Aorta (tissue), 5 donors: ENCODE measurements at places on chromosomes 12 and 14. TPM values are rescaled to one million over a fixed set of nuclear protein-coding genes. Genes with fewer than 3 reads are reported as not detected.

Gene KRT85
- not detected for total RNA-seq

Gene SLCO1C1
- 5.1 TPM for total RNA-seq

Gene IRAK3
- 29.7 TPM for total RNA-seq

Gene LTB4R2
- total RNA-seq = 3.7 TPM

Gene SPTB
- 5.4 TPM for total RNA-seq

Gene OR11G2
- not detected for total RNA-seq

Gene TAS2R46
- total RNA-seq = 3.9 TPM

Gene TAS2R9
- not detected for total RNA-seq

Gene ANKRD33
- 0.54 TPM for total RNA-seq

Gene ASPG
- 2.2 TPM for total RNA-seq

GRCh38 chr12:12081836-12082497 is 11.2 kb downstream of the BCL2L14 start:
- no peak overlapping the region for H3K4me3 ChIP-seq
- H3K36me3 ChIP-seq = no peaks in the 10 kb centered on the region

GRCh38 chr14:28769276-28769880 is 2.8 kb downstream of the FOXG1 start:
- no peak for DNase-seq
- H3K27me3 ChIP-seq = no peaks in the 10 kb centered on the region

DNA sequence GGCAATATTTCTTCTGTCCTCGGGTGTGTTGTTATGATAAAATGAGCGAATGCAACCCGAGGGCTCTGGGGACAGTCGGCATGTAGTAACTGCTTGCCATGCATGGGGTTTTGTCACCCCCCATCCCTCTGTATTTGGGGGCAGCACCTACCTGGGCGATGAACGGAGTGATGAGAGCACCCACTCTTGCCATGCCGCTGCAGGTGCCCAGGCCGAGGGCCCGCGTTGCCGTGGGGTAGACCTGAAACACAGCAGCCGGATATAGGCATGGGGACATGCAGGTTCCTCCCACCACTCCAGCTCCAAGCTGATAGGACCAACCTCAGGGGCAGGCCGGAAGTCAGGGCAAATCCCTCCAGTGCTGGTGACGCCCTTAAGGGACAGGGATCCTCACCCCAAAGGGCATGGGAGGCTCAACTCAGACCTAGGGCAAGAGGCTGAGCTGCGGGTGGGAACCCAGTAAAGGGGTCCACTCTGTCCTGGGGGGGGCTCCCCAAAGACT is 35.8 kb downstream of the DAO start:
- H3K27ac ChIP-seq = no peak overlapping the region
- no peak for DNase-seq
- H3K36me3 ChIP-seq = no peaks in the 10 kb centered on the region
- H3K27me3 ChIP-seq = no peaks in the 10 kb centered on the region

DNA sequence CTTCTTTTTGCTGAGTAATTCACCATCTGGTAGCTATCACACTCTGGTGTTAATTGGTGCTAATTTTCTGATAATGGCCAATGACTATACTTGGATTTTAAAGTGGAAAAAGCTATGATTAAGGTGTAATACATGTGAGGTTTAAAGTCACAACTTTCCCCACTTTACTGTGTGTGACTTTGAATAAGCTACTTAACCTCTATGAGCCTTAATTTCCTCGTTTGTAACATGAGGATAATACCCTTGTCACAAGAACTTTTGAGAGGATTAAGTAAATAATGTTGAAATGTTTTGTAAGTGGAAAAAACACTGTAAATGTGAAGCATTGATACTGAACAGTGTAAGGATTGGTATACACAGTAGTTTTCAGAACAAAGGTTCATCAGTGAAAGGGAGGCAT is 65.3 kb downstream of the MSRB3 start:
- no peak overlapping the region for H3K27ac ChIP-seq
- no peaks in the 10 kb centered on the region for H3K4me1 ChIP-seq
- H3K4me3 ChIP-seq = no peak overlapping the region

DNA sequence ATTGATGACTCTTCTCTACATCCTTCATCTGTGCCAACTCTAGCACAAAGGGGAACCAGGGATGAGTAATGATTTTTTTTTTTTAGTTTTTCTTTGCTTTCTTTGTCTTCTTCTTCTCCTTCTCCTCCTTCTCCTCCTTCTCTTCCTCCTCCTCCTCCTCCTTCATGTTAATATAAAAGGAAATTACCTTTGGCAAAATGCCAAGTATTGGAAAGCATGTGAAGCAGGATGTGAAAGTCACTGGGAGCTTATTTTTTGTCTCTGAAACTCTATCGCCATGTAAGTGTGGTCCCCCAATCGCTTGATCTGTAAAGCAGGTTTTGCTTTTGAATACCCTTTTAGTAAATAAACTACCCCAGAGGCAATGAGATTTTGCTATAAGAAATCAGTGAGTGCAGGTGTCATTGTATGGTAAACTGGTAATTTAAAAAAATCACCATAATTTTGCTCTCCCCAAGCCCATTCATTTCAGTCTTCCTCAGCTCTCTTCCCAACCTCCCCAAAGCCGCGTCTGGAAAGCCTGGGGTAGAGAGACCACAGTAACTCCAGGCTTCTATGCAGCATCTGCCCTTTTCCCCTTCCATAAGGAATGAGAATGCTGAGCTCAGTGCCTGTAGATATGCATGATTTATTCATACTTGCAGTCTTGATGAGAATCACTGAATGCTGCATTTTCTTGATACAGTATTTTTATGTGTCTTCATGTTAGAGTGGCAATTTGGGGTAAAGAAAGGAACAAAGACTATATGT is 388.7 kb downstream of the TMEM117 start:
- no peak overlapping the region for H3K4me3 ChIP-seq
- no peak for DNase-seq
- H3K27ac ChIP-seq = no peak overlapping the region
- H3K36me3 ChIP-seq = no peaks in the 10 kb centered on the region

DNA sequence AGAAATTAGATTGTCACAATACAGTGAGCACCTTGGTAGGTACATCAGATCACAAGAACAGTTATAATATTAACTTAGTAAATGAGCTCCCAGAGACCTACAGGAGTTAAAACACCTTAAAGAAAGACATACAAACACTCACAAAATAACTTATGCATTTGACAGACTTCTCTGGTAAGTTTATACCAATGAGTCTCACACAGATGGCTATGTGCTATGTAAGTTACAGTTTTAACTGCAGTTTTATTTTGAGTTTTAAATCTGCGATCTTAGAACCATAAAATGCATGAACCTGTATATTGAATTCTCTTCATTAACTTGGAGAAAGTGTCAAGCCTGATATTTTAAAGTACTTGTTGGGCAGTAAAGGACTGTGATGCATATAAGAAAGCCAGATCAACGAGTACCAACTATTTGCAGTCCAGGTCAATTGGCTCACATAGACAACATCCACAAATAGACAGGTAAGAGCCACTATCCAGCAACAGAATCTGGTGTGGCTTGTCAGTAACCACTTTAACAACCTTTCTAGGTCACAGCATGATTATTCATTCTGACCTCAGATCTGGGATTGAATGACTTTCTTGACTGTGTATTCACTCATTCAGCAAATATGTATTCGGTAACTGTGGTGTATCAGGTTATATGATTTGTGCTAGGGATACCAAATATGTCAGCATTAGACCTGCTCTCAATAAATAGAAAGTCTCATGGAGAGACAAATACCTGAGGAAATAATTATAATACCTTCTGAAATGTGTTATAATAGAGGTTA is 856.6 kb upstream of the MGAT4C start:
- no peak overlapping the region for H3K27ac ChIP-seq
- no peak overlapping the region for H3K4me3 ChIP-seq
- peaks cover 2% of the 10 kb centered on the region for H3K4me1 ChIP-seq
- no peaks in the 10 kb centered on the region for H3K36me3 ChIP-seq

DNA sequence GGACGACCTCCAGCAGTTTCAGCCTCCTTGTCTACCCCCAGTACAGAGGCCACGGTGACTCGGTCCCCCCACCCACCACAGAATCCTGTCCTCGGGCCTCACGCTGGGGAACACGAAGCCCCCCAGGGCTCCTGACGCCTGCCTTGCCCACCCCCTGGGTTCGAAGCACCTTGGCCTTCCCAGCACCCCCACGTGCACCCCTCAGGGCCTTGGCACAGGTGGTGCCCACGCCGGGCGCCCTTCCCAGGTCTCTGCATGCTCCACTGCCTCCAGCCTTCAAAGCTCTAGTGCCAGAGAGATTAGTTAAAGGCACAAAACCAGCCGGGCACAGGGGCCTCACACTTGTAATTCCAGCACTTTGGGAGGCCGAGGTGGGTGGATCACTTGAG is 61.8 kb downstream of the NOC4L start:
- H3K36me3 ChIP-seq = no peaks in the 10 kb centered on the region
- H3K4me3 ChIP-seq = no peak overlapping the region
- H3K27me3 ChIP-seq = no peaks in the 10 kb centered on the region
- no peaks in the 10 kb centered on the region for H3K4me1 ChIP-seq
- DNase-seq = peak; percentile 24

DNA sequence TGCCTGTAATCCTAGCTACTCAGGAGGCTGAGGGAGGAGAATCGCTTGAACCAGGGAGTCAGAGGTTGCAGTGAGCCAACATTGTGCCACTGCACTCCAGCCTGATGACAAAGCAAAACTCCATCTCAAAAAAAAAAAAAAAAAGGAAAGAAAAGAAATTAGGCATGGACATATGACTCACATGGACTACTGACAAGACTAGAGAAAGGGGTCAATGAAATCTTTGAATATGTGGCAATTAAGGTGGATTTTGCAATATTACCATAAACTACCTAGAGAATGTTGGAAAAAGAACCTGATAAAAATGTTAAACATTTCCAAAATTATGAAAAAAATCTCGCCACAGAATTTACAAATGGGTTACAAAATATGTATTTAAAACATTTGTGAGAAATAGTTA is 873.6 kb downstream of the C12orf50 start:
- no peak overlapping the region for H3K4me3 ChIP-seq
- no peak for DNase-seq
- H3K36me3 ChIP-seq = no peaks in the 10 kb centered on the region
- no peak overlapping the region for H3K27ac ChIP-seq

DNA sequence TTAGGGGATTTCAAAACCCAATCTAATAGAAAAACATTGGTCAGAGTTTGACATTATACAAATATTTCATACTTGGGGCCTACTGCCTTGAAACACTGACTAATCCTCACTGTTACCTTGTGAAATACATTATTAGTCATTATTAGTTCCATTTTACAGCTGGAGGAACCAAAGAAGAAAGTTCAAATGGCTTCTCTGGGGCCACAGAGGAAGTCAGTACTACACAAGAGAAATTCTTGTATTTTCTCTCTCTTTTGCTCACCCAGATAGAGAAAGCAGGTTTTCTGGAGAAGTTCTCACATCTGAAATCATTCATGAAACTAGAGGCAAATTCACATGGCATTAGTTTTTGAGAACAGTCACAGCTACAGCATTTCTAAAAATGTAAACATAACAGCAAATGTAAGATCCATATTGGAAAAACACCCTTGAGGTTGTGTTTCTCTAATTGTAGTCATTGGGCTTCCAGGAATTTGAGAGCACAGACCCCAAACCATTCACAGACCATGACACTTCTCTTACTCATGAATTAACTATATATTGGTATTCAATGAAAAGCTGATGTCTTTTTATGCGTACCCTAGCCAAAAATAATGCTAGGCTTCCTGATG is 83.0 kb downstream of the LLPH start:
- no peaks in the 10 kb centered on the region for H3K27me3 ChIP-seq
- no peaks in the 10 kb centered on the region for H3K4me1 ChIP-seq
- no peak for DNase-seq
- no peak overlapping the region for H3K4me3 ChIP-seq

DNA sequence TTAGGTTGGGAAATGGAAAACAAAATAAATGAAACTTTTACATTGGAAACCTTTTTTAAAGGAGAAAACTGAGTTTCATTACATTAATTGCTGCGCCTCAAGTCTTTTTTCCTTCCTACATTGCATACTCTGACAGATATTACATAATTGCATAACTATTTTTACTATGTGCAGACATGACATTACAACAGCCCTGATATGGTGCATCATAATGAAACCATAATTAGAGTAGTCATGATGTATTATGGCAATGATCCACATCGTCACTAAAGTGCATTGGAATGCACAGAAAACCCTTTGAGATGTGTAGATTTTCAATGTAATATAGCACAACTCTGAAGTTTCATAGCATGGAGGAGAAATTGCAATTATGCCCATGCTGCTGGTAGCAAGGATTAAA is 217.8 kb upstream of the NPAS3 start:
- H3K27me3 ChIP-seq = no peaks in the 10 kb centered on the region
- H3K4me3 ChIP-seq = no peak overlapping the region
- no peak for DNase-seq

- H3K4me1 ChIP-seq = no peaks in the 10 kb centered on the region
- no peak overlapping the region for H3K4me3 ChIP-seq
- DNase-seq = no peak
- no peaks in the 10 kb centered on the region for H3K36me3 ChIP-seq
- no peaks in the 10 kb centered on the region for H3K27me3 ChIP-seq
Measured at GRCh38 chr14:30234966-30235365, 307.3 kb upstream of the PRKD1 start.

GRCh38 chr12:32334371-32334777 is 65.0 kb upstream of the FGD4 start:
- H3K36me3 ChIP-seq = no peaks in the 10 kb centered on the region
- no peaks in the 10 kb centered on the region for H3K27me3 ChIP-seq
- H3K4me3 ChIP-seq = no peak overlapping the region
- H3K27ac ChIP-seq = no peak overlapping the region
- no peak for DNase-seq

GRCh38 chr12:101749657-101750056 is 10.4 kb upstream of the SYCP3 start:
- H3K27ac ChIP-seq = no peak overlapping the region
- DNase-seq = no peak
- H3K4me3 ChIP-seq = no peak overlapping the region
- no peaks in the 10 kb centered on the region for H3K4me1 ChIP-seq
- H3K27me3 ChIP-seq = no peaks in the 10 kb centered on the region

- H3K4me1 ChIP-seq = no peaks in the 10 kb centered on the region
- H3K27me3 ChIP-seq = no peaks in the 10 kb centered on the region
- DNase-seq = peak; percentile 79
- no peak overlapping the region for H3K4me3 ChIP-seq
- H3K36me3 ChIP-seq = no peaks in the 10 kb centered on the region
Measured at GRCh38 chr14:94373708-94374107, 14.7 kb downstream of the SERPINA1 start.
